ENCODE measurements at places on chromosomes 11 and 22.

GRCh38 chr11:57752954-57753353 is 1.3 kb upstream of the BTBD18 start:
- DNase-seq = no peak

- DNase-seq = no peak
Measured at GRCh38 chr11:2653198-2653551, 46.6 kb downstream of the KCNQ1OT1 start.

GRCh38 chr22:42432020-42432596 is at the start of gene NFAM1:
Gene NFAM1, minus strand, starts transcription at chr22:42432403. Its CDS starts 46 bp downstream, at chr22:42432357.
- DNase-seq = no peak

GRCh38 chr11:107608809-107609208 is 17.9 kb downstream of the ELMOD1 start:
- no peak for DNase-seq

DNA sequence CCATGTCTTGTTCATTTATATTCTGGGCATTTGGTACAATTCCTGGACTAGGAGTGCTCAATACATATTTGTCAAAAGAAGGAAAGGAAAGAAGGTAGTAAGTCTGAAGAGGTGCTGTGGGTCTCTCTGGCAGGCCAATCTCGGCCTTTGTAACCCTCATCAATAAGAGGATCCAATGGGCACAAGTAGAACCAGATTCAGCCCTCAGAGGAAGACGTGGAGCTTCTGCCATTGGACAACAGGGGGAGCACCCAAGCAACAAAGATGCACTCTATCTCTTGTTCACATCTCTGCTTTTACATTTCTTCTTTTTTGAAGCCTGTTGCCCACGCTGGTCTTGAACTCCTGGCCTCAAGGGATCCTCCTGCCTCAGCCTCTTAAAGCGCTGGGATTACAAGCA is 2.2 kb upstream of the VPS11 start:
- DNase-seq = peak; percentile 20

GRCh38 chr11:27179334-27179733 is 138.7 kb downstream of the BBOX1 start:
- DNase-seq = no peak

Data from SK-N-MC (cell line).